KG1 (cell line): ENCODE measurements at places on chromosomes 7 and 10.

- peak; percentile 1 for DNase-seq
Observed at GRCh38 chr10:13298748-13299436, 972 bp downstream of the PHYH start.

DNA sequence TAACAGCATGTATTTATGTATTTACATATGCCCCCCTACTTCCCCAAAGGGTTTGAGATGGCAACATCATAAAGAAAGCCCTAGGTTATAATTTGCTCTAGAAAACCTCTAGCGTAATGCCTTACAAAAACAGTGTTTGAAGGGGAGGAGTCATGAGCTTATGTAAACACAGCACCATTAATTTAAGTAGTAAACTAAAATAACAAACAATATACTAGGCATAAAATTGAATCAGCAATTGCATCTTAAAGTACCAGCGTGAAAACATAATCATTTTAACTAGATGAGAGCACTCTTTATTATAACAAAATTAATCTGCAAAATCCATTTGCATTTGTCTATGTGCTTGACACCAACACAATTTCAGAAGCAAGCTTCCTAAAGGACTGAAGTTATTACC lies 507.2 kb upstream of the NRP1 start:
- no peak for DNase-seq

DNA sequence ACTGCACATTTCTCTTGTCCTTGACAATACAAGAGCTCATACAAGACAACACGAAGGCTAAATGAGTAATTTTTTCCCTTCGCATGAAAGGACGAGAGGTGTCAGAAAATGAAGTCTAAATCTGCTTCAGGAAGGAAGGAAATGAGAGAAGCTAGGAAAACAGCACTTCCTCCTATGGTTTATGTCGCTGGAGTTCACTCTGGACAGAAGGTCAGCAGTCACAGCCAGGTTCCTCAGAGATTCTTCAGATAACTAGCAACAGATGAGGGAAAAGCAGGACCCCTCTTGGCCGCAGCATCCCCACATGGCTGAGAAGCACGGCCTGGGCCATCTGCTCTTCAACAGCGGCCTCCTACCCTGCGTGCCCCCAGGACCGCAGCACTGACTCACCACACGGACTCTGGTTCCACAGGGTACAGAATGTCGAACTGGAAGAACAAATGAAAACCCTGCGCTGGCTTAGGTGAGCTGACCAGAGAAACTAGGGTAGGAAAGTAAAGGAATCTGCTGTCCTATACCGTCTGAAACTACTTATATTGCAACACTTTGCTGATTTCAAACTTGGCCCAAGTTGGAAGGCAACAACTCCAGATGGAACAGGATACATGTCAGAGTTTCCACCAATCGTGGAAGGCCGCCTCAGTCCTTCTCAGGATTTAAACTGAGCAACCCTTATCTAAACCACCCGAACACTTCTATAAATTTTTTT lies 26.3 kb downstream of the DNMBP start:
- no peak for DNase-seq

DNA sequence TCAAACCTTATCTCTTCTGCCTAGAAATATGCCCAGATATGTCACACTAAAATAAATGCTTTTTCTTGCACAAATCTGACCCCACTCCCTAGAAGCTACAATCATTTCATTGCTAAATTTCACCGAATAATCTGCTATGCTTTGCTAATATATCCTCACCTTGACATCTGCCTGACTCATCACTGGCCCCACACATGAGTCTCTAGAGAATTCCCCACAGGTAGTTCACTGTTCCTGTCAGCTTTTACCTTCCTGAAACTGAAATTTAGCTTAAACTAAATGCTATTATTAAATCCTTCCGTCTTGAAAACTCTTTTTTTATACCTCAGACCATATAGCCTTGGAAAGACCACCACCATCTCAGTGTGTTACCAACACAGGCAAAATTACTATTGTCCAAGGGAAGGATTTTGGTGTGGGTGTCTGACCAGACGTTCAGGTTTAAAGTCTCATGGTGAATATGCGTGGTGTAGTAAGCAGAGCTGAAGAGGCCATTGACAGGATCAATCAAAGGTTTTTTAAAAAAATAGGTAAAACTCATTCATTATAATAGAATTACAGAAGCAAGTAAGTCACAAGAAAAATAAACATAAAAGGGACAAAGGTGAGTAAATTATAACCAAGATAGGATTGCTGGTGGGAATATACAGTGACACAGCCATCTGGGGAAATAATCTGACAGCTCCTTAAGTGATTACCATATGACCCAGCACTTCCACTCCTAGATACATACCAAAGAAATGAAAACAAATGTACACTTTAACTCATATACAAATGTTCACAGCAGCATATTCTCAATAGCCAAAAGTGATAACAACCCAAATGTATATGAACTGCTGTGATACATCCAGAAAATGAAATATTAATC lies 173.5 kb downstream of the KMT2E start:
- no peak for DNase-seq

GRCh38 chr10:121485436-121486139 lies 112.7 kb downstream of the FGFR2 start:
- DNase-seq, result no peak

- no peak for DNase-seq
Observed at GRCh38 chr7:133941496-133941895, 185.6 kb upstream of the LRGUK start.

- no peak for DNase-seq
Observed at GRCh38 chr10:73097305-73097670, 622 bp upstream of the P4HA1 start.

DNA sequence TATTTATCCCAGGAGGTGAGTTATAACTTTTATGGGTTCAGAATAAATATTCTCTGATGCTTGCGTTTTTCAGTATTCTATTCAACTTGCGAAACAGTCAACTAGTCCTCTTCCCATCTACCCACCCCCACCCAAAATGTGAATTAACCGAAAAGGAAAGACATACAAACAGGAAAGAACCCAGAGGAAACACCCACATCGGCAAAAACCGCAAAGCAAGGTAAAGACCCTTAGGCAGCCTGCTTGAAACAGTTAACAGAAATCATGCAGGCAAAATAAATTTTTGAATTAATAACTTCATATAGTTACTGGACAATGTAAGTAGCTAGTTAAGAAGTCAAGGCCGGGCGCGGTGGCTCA lies 5.4 kb downstream of the ZC3HAV1 start:
- peak; percentile 22 for DNase-seq

GRCh38 chr7:30710669-30711068 lies 28.4 kb upstream of the CRHR2 start:
- DNase-seq, result no peak

- DNase-seq, result no peak
Observed at GRCh38 chr7:108164946-108165345, 34.8 kb upstream of the LAMB4 start.

DNA sequence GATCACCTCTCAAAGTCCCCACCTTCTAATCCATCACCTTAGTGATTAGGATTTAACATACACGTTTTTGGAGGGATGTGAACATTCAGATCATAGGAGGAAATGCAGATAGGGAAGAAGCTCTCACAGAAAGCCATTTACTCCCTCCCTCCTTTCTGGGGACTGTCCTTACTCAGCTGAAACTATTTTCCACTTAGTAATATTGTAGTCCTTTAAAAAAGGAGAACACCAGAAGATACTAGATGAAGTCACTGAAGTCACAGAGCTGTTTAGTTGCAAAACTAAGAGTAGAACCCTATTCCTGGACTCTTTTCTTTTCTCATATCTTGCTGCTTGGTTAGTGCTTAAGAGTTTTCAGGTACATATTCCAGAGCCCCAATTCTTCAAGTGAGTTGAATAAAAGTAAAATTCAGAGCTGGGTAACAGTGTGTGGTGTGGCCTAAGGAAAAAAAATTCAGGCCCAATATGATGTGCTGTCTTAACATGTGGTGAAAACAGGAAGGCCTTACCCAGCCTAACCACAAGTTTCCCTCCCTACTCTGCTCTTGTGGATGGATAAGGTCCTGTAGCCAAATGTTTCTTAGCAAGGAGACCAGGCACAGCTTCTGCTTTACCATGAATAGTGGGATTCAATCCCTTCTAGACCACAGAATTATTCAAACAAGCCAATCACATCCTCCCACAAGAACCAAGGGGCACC lies 135.7 kb downstream of the INHBA start:
- no peak for DNase-seq

DNA sequence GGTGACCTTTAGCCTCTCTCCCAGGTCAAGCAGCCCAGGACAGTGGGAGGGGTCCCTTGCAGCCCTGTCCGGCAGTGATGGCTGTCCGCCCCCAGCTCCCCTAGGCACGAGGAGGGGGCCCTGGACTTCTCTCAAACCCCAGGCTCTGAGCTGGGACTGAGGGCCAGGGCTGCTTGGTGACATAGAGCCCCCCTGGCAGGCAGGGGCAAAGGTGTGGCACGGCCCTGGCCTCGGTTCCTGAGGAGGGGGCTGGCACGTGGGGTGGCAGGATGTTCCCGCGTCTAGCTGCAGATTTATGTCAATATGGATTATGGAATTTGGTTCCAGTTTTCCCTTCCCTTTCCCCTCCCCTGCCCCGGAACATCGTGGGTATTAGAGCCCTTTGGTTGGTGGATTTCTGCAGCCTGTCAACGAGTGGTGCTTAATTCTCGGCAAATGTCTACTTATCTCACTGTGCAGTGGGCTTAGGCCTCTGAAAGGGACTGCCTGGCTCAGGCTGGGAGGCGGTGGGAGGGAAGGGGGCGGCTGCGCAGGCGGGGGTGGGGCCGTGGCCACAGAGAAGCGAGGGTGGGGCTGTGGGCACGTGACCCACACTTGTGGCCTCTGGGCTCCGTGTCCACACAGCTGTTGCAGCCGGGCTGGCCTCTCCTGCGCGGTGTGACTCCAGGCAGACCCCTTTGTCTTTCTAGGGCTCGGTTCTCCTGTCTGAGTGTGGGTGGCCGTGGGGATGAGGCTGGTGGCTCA lies 19.3 kb downstream of the UNCX start:
- no peak for DNase-seq

DNA sequence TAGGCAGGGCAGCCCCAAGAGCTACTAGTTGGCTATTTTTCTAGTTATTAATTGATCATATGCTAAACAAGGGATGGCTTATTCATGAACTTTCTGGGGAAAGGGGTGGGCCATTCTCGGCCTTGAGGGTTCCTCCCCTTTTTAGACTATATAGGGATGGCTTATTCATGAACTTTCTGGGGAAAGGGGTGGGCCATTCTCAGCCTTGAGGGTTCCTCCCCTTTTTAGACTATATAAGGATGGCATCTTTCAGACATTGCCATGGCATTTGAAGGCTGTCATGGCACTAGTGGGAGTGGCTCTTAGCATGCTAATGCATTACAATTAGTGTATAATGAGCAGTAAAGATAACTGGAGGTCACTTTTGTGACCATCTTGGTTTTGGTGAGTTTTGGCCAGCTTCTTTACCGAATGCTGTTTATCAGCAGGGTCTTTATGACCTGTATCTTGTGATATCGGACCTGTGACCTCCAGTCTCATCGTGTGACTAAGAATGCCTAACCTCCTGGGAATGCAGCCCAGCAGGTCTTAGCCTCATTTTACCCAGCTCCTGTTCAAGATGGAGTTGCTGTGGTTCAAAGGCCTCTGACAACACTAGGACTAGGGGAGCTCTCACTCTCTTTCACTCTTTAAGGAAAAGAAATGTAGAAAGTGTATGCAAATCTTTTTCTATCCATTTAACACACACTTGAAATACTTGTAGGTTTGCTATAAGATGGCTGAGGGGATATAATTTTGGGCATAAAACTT lies 7.8 kb downstream of the FHIP2A start:
- DNase-seq, result no peak

- DNase-seq, result no peak
Observed at GRCh38 chr7:134458341-134458805, 527 bp downstream of the AKR1B1 start.

DNA sequence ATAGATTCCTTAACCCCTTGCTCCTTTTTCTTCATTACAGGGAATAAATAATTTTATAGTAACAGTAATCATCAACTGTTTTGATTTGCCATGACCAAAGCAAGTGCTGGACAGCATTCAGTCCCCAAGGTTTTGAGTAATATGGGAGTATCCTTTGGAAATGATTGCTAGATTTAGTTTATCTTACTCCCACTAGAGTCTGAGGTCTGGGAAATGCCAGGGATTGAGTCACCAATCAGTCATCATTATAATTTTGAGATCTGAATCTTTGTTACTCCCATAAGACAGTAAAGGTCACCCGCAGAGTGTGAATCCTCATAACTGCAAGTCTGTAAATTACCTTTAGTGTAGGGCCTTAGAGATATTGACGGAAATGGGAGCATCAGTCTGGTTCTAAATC lies 133.7 kb upstream of the SEMA3E start:
- DNase-seq, result no peak

- DNase-seq, result no peak
Observed at GRCh38 chr10:93173967-93174845, 100.5 kb downstream of the CYP26A1 start.

- peak; percentile 44 for DNase-seq
Observed at GRCh38 chr10:80662429-80663261, 124.9 kb downstream of the SH2D4B start.

DNA sequence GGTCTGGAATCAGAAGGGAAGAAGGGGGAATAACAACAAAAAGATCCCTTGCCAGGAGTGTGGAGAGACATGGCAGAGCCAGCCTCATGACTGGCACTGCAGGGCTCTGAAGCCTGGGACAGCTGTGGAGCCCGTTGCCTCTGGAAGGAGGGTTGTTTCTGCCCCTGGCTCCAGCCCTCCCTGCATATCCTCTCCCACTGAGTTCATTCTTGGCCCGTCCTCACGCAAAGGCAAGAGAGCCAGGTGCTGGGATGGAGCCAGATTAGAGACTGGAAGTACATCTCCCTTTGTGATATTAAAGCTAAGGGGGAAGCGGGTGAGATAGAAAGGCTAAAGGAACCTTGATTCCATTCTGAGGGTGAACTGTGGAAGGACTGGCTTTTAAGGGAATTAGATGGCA lies 141.5 kb upstream of the NPVF start:
- DNase-seq, result no peak

GRCh38 chr10:122490786-122491680 lies 29.7 kb downstream of the HTRA1 start:
- no peak for DNase-seq

DNA sequence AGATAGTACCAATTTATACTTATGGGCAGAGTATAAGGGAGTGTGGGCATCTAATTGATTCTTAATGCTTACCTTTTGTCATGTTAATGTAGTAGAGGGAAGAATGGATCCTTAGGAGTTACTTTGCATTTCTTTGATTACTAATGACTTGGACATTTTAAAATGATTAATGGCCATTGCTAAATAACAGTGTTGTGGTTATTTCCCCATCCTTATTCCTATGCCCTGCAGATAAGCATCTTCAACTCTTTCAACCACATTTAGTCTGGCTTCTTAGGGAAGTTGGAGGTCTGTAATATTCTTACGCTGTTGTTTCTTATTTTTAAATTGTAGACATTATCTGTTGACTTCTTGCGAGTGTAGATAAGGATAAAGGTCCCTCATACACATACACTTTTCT lies 37.2 kb downstream of the KAT6B start:
- DNase-seq, result no peak

GRCh38 chr10:91879515-91880170 lies 29.6 kb downstream of the FGFBP3 start:
- DNase-seq, result no peak

GRCh38 chr7:31175672-31176071 lies 123.6 kb downstream of the ADCYAP1R1 start:
- no peak for DNase-seq
